ENCODE measurements at places on chromosomes 5 and 9.

DNA sequence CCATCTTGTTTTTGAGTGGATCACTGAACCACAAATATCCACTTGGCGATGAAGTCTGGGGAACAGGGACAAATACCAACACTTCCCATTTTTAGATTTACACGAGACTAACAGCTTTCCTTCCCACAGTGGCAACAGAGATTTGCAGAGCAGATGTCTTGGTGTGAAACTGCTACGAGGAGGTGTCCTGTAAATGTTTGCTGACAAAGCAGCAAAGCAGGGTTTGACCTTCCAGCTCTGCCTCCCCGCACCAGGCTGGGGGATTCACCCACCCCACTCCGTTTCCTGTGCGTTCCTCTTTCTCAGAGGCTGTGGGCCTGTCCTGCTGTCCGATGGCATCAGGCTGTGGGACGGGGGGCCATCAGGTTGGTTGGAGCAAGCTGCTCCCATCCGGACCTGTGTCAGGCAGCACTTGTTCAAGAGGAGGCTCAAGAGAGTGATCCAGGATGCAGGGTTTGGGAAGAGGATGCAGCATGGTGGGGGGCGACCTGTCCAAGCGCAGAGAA, 693 bp upstream of the RGS3 start:
- no peak for DNase-seq

DNA sequence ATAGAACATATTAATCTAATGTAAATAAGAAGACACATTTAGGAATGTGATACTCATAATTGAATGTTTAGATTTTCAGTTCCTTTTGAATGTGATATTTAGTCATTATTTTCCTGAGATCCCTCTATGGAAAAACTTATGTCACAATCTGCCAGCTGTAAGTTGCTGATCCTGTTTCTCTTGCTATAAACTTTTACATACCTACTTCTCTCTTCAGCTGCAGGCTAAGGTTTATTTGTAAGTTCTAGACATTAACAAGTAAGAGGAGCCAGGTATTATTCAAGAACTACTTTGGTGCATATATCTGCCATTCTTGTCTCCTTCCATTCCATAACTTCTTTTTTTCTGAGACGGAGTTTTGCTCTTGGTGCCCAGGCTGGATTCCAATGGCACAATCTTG, 462.4 kb downstream of the PRR16 start:
- no peak for DNase-seq

DNA sequence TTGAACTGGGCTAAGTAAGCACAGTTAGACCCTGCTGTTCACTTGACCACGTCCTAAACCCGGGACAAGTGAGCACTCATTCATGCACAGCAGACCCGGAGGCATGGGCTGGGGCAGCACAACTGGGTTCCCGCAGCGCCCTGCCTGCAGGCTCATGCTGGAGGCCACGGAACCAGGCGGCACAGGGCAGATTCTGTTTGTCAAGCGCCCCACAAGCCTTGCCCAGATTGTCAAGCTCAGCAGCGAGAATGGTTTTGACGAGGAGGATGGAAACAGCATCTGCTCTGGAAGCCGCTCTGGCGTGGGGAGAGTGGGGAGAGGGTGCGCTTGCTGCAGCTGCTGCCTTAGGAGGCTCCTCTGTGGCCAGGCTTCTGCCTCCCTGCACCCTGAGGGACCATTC, 32.7 kb downstream of the PRRT1B start:
- no peak for DNase-seq

- DNase-seq, result no peak
Observed at GRCh38 chr9:120569556-120569955, 10.4 kb downstream of the CDK5RAP2 start.

GRCh38 chr9:96391021-96391765, 7.7 kb upstream of the SLC35D2 start:
- DNase-seq, result no peak

GRCh38 chr9:15426019-15426418, 3.3 kb downstream of the SNAPC3 start:
- no peak for DNase-seq

- no peak for DNase-seq
Observed at GRCh38 chr5:59360130-59360555, 533.4 kb downstream of the PDE4D start.

DNA sequence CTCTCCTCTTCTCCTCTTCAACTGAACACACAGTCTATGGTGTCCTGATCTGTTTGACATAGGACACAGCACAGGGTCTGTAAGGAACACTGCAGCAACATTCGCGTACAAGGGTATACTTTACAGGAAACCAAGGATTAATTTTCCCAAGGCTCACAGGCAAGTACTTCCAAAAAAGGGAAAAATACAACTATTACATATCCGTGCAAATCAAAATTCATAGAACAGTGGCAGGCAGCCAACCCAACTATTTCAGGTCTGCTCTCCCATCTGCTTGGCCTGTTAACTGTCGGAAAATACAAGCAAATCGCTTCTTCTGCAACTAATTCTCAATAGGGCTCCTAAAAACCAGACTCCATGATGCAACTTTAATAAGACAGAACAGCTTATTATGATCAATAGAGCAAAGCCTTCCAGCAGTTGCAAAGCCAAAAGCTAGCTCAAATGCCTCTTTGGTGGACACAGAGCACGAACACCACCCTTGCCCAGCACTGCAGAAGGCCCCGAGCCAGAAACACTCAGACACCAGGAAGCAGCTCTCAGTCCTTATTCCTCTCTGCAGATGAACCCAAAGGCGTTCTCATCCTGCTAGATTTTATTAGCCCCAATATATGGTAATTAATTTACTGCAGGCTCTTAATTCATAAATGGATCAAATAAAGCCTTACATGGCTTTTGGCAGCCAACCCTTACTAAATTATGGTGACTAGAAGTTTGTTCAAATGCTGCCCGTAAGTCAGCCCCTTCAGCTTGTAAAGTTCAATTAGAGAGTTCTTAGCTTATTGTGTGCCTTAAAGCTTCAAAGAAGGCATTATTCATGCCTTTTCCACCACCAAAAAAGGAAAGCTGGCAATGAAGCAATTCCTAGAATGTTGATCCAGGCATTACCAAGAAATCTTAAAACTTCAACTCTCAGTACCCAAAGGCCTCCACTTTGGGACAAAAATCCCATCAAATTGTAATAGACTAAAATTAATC, 68.8 kb downstream of the ZNF608 start:
- DNase-seq, result no peak

- peak; percentile 48 for DNase-seq
Observed at GRCh38 chr9:110919609-110920008, 118.7 kb downstream of the LPAR1 start.

DNA sequence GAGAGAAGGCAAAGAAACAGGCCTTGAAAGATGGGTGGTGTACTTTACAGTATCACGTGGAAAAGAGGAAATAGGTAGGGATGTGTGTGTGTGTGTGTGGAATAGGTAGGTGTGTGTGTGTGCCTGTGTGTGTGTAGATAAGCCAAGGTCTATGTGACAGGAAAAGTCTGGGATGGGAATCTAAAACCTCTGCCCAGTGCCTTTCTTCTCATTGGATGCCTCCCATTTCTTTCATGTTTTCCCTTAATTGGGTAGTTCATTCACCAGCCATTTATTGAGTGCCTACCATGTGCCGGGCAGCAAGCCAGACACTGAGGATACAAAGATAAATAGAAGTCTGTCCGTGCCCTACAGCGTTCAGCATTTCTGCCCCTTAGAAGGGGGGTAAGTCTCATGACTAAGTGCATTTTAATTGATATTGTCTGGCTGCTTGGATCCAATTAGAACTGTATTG, 1.0 kb downstream of the URM1 start:
- DNase-seq, result no peak

- no peak for DNase-seq
Observed at GRCh38 chr9:110880189-110880588, 158.1 kb downstream of the LPAR1 start.

DNA sequence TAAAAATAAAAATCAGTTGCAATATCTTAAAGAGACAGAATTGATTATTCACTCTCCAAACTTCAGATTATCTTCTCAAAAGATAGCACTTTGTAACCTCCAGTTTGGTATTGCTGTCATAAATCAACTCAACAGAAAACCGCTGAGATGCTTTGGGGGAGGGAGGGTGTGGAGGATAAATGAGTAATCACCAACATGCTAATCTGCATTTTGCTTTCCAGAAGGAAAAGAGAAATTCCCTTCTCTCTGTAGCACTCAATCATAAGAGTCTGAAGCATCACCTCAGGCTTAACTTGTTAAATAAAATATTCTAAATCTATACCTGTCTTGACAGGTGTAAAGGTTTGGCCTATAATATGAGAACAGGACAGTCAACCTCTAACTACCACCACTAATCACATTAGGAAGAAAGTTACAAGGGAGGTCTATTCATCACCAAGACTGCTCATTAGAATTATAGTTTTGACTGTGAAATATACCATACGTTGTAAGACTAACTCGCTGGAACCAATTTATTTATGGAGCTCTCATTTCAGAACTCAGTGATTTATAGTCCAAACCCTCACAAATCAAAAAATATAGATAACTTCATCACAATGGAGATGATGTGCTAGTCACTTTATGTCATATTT, 89.0 kb downstream of the PIK3R1 start:
- peak; percentile 21 for DNase-seq

GRCh38 chr9:95724253-95724991, 151.1 kb upstream of the ERCC6L2 start:
- peak; percentile 32 for DNase-seq

GRCh38 chr5:168686837-168687236, 107.7 kb upstream of the PANK3 start:
- DNase-seq, result no peak

GRCh38 chr5:55226027-55226933, 835 bp downstream of the MCIDAS start:
- peak; percentile 67 for DNase-seq

DNA sequence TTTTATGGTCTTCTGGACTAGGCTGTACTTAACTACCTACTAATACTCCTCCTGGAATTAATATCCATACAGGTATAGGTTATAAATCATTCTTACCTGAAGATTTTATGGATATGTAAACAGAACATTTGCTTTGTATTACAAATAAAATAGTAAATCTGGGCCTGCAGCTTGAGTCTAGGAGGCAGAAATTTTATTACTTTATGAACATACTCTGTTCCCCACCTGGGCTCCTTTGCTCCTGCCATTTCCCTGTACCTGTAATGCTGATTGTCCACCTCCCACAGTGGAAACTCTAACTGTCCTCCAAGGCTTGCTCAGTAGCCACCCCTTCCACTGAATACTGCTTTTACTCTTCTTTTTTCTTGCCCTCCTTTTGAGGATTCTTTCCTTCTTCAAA, 108.0 kb downstream of the PAM start:
- DNase-seq, result no peak

DNA sequence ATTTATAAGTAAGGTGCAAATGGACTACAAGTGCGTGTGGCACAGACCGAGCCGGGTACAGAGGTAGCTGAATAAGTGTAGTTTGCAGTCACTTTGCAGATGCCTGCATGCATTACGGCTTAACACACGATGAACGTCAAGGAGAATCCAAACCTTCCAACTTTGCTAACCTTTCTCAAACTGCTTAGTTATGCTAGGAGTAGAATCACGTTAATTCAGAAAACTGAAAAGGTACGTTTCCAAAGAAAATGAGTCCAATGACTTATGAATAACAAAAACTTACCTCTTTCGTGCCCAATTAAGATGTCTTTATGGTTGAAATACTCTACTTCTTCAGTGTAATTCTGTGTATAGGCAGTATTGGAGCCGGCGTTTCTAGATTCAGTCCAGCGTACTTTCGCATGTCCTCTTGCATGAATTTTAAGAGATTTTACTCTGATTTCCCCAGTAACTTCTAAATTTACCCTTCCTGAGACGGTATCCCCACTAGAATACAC, 539 bp downstream of the ARRDC3 start:
- no peak for DNase-seq

DNA sequence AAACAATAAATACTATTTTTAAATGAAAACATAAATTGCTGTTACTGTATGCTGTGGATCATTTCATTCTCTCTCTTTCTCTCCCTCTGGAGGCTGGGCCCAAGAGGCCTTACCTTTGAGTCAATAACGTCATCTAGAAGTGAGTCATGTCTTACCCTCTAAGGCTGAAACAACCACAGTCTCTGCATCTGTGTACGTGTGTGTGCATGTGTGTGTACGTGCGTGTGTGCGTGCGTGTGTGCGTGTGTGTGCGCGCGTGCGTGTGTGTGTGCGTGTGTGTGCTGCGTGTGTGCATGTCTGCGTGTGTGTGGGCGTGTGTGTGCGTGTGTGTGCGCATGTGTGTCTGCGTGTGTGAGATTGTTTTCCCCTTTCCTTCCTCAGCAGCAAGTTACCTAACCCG, 13.6 kb upstream of the IL17B start:
- DNase-seq, result no peak

DNA sequence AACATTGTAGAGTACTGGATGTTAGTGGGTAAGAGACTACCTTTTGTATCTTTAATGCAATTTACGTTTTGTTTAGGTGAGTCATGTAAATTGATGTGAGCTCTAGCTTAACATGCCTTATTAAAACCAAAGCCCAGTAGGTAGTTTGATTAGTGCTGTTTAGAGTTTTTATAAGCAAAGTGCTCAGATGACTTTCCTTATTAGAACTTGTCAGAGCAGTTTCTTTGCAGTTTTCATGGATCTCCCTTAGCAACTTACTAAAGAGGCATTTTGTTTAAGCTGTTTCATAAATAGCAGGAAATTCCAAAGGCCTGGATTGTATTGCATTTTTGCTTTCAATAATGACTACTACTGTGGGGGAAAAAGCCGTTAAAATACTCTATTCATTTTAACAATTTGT, 14.5 kb downstream of the ZSWIM6 start:
- DNase-seq, result no peak

DNA sequence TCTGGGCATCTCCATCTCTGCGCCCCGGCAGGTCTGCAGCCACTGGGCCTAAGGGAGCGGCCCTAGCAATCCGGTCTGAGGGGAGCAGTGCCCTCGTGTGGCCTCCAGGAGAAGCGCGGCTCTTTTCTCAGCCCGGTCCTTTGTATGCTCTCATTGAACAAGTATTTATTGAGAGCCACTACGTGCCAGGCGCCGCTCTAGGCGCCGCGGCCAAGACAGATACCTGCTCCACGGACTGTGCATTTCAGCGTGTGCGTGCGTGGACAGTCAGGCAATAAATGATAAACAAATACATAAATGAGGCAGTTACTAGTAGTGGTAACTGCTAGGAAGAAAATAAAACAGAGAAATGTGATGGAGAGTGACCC, 2.3 kb upstream of the SLC4A9 start:
- DNase-seq, result peak; percentile 69
